Transverse colon (tissue), 4 donors: ENCODE measurements at places on chromosomes 12 and 14.

GRCh38 chr12:99745121-99745520, 97.6 kb downstream of the GARIN6 start:
- no peak for DNase-seq

DNA sequence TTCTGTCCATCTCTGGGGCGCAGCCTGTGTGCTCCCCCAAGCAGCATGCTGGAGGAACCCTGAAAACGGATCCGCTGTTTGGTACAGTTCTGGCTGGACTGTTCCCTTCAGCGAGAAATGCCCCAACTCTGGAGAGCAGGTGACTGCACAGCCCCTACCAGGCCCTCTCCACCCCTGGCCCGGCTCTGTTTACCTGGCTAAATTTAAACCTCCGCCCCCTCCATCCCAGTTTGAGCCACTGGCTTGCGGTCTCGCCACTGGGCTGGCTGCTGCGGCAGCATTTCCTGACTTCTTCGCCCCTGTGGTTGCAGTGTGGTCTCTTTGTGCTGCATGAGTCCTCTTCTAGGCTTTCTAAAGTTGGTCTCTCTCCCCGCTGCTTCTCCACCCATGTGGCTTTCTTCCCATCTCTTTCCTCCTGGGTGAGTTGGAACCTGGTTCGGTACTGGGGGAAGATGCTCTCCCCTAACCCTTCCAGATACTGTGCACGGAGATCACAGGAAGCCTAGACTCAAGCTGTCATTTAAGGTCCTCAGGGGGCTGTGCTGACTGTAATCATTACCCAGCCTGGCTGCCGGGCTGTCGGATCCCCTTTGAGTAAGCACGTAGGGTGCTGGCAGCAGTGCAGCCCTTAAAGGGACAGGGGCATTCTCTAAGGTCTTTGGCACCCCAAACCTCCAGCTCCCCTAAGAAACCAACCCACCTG, 60.6 kb downstream of the FBXL14 start:
- peak; percentile 47 for DNase-seq

GRCh38 chr14:21155963-21156362, at the start of gene OR5AU1:
Gene OR5AU1, minus strand, starts transcription at chr14:21156063. Its CDS starts 191 bp downstream, at chr14:21155872.
- DNase-seq, result no peak

DNA sequence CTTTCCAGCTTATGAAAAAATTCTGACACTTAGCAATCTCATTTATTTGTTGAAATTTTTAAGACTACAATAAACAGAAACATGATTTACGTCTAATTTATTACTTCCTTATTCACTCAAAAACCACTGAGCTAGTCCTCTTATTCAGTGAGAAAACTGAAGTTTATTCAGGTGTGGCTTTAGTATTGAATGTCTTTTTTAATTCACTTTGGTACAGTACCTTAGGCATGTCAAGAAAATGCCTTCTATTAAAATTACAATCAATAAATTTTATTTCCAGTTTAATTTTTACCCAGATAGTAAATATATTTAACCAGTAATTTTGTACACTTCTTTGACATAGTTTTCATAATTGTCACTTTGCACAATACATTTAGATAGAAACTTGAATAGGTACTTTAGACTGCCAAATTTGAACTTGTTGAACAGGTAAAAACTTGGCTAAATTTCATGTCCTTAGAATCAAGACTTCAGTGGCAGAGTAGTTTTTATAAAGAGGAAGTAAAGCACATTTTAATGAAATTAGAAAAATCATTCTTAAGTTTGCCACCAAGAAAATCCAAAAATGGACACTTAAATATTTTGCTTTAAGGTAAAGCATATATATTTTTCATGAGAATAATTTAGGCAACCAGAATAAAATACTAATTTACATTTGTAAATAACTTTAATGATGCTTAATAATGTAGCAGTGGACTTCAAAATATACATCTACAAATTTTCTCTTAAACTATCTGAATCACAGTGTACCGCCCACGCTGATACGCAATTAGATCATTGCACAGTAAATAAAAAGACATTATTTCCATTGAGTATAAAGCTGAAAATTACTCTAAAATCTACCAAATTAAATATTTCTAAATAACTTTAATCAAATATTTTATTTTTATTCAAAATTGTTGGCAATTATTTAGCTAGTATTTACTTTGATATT, 159.1 kb downstream of the RASSF9 start:
- no peak for DNase-seq

DNA sequence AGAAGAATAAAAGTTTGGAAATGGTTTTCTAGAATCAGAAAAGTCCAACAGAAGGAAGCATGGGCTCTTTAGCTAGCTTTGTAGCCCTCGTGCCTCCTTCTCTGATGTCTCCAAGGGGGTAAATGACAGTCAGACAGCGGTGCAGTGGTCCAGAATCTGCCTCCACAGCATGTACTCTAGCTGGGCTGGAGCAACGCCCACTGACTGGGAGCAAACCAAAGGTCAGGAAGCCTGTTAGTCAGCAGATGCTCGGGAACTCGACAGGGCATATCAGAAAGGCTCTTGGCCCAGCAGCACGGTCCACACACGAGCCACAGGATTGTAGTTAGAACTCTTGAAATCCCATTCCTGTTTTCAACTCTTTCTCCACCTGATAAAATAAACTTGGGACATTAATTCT, 164.3 kb downstream of the GRIN2B start:
- DNase-seq, result no peak

- no peak for DNase-seq
Measured at GRCh38 chr12:13099066-13099843, 4.2 kb downstream of the GSG1 start.

DNA sequence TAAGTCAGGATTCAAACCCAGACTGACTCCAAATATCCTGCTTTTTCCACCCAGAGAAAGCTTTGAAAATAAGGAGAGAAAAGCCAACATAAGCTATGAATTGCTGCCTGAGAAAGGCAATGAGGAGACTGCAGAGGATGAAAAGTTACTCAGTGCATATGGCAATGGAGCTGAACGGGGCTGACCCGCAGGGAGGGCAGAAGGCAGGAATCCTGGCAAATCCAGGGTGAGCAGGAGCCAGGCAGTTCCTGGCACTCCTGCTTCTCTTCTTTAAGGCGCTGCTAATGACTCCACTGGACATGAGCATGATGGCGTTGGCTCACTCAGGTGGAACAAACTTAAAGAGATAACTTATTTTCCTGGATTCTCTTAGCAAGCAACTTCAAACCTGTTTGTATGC, 95.2 kb upstream of the TMCC3 start:
- DNase-seq, result no peak

DNA sequence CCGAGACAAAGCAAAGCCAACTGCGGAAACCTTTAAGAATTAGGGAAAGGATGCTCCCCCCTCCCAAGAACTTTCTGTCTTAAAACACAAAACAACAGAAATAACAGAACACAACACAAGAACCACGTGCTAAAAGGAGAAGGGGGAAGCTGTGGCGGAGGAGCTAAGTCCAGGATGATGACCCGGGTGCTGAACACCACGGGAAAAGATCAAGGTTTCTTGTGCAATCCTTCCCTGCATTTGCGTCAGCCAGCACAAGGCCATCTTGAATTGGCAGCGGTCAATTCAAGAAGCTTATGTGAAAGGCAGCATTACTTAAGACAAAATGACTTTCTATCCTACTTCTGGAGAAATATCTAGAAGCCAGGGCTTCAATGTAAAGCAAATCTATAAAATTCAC, 11.0 kb upstream of the CREBL2 start:
- no peak for DNase-seq

DNA sequence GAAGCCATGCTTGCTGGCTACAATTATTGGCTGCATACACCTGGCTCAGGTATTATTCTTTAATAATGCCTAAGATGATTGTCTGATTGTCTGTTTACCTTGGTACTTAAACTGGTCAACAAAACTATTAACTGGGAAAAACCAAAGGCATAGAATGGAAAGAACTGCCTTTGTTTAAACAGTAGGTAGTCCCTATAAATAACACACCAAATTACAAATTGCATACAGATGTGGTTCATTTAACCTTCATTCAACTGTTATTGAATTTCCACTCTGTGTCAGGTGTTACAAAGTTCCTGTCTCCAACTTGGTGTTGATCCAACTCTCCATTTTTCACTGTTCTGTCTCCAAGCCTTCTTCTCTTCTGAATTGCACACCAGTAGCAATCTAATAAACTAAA, 79.8 kb upstream of the FSCB start:
- no peak for DNase-seq

- no peak for DNase-seq
Measured at GRCh38 chr12:65826353-65827171, 2.3 kb downstream of the HMGA2 start.

- DNase-seq, result no peak
Measured at GRCh38 chr12:109625131-109625559, 51.6 kb downstream of the MVK start.

- no peak for DNase-seq
Measured at GRCh38 chr12:5586201-5586600, 154.3 kb downstream of the NTF3 start.

GRCh38 chr14:100292776-100293461, 13.3 kb downstream of the SLC25A29 start:
- peak; percentile 5 for DNase-seq

DNA sequence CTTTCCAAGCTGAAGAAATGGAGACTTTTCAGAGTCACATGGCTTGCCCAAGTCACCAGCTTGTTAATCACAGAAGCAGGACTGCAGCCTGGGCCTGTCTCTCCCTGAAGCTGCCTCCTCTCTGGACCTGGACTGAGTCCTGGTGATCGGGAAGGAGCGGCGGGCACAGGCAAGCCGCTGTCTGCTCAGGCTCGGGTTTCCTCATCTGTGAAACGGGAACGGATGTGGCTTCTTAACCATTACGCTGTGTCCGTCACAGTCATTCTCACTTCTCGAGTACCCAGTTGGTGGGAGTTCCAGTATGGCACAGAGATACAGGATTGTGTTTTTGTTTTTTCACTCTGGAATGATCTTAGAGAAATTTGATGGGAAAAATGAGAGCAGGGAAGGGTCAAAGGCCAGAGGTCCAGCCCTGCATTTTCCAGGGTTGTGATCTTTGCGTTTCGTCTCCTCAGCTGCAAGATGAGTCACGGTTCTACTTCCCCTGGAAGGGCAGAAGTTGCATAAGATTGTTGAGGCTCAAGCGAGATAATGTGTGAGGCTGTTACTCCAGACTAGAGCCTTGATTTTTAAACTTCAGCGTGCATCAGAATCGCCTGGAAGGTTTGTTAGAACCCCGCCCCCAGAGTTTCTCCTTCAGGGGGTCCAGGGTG, 7.6 kb upstream of the LRTM2 start:
- DNase-seq, result no peak

GRCh38 chr12:76030341-76031080, 1.1 kb downstream of the PHLDA1 start:
- peak; percentile 24 for DNase-seq

DNA sequence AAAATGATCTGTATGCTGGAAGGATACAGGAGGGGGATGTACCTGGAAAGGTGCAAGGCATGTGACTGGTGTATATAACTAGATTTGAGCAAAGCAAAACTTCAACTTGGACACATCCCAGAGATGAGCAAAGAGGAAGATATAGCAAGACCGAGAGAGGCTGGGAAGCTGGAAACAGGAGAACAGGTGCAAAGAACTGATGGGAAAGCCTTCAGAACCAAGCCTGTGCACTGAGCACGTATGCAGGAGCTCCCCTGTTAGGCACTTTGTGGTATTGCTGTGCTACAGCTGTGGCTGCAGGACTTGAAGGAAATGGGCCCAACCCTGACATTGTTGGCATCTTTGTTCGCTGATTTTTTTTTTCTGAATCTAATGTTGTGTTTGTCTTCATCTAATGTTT, 120.7 kb upstream of the PWP1 start:
- DNase-seq, result no peak

DNA sequence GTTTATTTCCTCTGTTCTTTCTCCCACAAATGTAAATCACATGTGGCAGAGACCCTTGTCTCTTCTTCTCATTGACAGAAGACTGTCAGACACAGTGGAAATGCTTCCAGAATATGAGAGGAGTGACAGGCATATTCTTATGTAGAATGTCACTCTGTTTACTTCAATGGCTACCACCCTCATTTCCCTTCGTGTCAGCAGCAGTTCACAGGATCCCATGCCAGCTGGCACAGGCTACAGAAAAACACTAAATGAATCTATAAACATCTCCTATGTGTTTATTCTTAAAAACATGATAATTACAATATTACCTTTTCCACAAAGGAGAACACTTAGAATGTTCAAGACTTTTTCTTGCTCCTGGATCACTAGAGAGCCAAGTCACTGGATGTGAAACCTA, 183.8 kb upstream of the CNTN1 start:
- no peak for DNase-seq

GRCh38 chr14:104794993-104795780, at the start of gene AKT1:
Gene AKT1, minus strand, starts transcription at chr14:104795748. Its CDS starts 3,105 bp downstream, at chr14:104792643.
- peak; percentile 50 for DNase-seq

GRCh38 chr14:59869381-59870255, 958 bp downstream of the RTN1 start:
- no peak for DNase-seq

- DNase-seq, result no peak
Measured at GRCh38 chr12:87935216-87935615, 94.0 kb downstream of the C12orf50 start.

GRCh38 chr12:43109631-43110345, 442.2 kb downstream of the ADAMTS20 start:
- DNase-seq, result no peak

DNA sequence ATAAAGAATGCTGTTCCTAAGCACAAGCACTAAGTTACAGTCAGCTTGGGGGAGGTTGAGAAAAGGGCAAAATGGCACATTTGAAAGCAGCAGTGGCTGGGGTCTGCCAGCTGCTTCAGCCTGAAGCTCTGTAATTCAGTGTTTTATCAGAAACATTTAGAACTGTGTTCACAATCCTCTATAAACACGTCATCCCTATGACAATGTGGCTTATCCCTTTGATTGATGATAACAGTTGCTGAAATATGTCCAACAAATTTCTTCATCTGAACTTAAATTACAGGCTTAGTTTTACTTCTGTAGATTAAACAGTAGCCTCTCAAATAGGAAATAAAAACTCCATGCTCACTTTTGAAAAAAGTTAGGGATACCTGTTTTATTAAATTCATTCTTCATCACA, 108.8 kb downstream of the VEZT start:
- DNase-seq, result no peak
